ENCODE measurements at places on chromosomes 6 and 20. TPM values are rescaled to one million over a fixed set of nuclear protein-coding genes. Genes with fewer than 3 reads are reported as not detected.

ADAM33 gene
- total RNA-seq: 8.2 TPM

AVP gene
- total RNA-seq: not detected

PTGIS gene
- total RNA-seq: 33.3 TPM

SLC17A2 gene
- total RNA-seq: 0.21 TPM

GOPC gene
- total RNA-seq: 32.8 TPM

LTB gene
- 0.34 TPM for total RNA-seq

PACSIN1 gene
- total RNA-seq: 12.5 TPM

OLIG3 gene
- 1.2 TPM for total RNA-seq

THBS2 gene
- 4.2 TPM for total RNA-seq

SLC17A9 gene
- 3.9 TPM for total RNA-seq

ARFGAP1 gene
- 132 TPM for total RNA-seq

SCUBE3 gene
- total RNA-seq: 14.7 TPM

TNNC2 gene
- not detected for total RNA-seq

GMPR gene
- 3.8 TPM for total RNA-seq

SLC22A2 gene
- not detected for total RNA-seq

NOTCH4 gene
- 1.9 TPM for total RNA-seq

MRAP2 gene
- 0.74 TPM for total RNA-seq

PSORS1C2 gene
- not detected for total RNA-seq
